ENCODE measurements at places on chromosomes 1 and 21.

DNA sequence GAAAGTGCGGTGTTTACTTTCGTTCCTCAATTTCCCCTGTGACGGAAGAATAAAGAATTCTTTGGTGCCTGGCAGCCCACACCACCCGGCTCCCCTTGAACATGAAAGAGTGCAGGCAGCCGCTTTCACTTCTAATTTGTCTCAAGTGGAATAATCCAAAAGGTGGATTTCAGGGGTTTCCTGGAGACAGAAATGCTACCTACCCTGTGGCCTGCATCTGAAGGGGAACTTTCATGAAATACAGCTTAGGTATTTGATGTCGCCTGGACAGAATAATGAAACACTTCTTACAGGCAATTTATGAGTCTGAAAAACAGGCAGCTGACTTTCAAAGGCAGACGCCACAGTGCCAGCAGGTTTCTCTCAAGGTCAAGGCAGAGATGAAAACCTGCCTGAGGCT, 169.5 kb upstream of the USP24 start:
- peak; percentile 26 for DNase-seq

GRCh38 chr21:45259206-45259840, 28.4 kb downstream of the POFUT2 start:
- no peak for DNase-seq

- DNase-seq = no peak
These were observed 21.0 kb upstream of the MOB3C start for GRCh38 chr1:46637444-46638083.

DNA sequence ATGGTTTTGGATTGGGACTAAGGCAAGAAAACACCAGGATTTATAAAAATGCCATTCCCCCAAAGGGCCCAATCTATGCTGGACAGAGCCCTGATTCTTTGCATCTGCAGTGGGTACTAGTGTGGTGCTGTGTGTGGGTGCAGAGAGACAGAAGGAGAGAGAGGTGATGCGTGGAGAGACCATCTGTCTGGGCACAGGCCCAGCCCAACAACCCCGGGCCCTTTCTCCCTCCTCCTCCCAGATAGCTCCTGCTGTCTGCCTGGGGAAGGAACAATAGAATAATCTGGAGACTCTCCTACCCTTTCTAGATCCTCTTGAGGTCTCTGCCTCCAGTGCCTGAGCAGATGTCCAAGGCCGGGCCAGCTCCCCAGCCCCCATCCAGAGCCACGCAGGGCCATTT, 15.1 kb downstream of the KIAA1614 start:
- DNase-seq = no peak

DNA sequence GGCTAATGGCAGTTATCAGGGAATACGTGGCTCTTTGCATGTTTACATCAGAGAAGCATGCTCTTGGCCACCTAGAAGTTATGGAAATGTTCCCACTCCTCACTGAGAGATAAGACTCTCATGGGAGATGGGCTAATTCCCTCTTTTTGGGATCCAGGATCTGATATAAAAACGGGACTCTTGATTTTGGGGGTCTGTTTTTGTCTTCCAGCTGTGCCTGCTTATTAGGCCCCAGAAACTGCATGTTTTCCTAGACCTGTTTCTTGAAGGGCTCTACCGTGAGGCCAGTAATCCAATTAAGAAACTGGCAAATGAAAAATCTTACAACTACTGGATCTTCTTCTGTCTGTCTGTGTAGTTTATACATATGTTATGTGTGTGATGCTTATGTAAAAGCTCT, 47.0 kb upstream of the PTCH2 start:
- DNase-seq = no peak

GRCh38 chr1:92705446-92705845, 79.5 kb downstream of the EVI5 start:
- no peak for DNase-seq

- no peak for DNase-seq
These were observed 107.1 kb downstream of the TLR5 start for GRCh38 chr1:223035724-223036478.

DNA sequence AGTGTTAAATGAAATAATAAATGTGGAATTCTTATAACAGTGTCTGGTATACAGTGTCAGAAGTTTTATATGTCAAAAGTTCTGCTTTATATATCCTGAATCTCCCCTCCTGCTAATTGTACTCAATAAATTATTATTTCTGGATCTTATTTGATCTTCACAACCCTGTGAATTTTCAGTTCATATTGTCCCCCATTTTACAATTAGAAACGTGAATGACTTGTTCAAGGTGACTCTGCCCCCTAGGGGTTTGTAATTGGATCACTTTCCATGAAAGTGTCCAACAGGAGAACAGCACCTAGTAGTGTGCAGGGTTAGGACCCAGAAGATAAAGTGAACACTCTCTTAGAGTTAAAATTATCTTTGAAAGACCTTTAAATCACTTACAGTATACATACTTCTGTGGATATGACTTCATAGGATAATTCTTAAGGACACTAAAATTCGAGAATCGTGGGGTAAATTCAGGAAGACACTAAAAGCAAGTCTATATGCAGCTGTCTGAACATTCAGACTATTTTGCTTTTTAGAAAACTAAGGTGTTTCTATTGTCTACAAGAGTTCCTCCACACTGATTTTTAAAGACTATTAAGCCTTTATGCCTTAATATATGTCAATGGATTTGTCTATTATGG, 4.5 kb upstream of the DDR2 start:
- peak; percentile 29 for DNase-seq

DNA sequence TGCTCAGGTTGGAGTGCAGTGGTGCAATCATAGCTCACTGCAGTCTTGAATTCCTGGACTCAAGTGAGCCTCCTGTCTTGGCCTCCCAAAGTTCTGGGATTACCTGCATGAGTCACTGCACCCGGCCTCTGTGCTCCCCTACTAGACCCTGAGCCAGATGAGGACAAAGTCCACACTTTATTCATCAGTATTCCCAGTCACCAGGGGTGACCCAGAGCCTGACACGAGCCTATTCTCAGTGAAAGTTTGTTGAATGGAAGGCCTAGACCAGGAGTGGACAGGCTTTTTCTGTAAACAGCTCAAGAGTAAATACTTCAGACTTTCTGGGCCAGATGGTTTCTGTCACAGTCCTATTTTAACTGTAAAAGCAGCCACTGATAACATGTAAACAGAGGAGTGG, 68.2 kb downstream of the MAB21L3 start:
- DNase-seq = no peak

DNA sequence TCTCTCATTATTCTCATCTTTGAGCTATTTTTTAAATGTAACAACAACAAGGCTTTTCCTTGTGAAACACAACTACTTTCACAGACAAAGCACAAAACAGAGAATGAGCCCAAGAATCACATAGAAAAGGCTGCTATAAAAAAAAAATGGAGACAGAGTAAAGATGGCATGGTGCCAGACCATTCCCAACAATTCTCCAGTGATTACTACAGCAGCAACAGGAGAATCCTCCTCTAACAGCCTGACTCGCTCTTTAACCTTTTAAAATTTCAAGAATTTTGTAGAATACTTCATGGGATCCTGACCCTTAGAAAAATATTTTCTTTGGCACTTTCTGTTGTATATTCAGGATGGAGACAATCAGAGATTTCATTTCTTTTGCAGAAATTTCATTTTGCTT, 3.8 kb upstream of the BCAS2 start:
- no peak for DNase-seq

GRCh38 chr1:155320661-155321617, at the start of gene RUSC1:
Gene RUSC1 (plus strand): TSS chr1:155320894. CDS start chr1:155321774, 880 bp downstream.
- no peak for DNase-seq

DNA sequence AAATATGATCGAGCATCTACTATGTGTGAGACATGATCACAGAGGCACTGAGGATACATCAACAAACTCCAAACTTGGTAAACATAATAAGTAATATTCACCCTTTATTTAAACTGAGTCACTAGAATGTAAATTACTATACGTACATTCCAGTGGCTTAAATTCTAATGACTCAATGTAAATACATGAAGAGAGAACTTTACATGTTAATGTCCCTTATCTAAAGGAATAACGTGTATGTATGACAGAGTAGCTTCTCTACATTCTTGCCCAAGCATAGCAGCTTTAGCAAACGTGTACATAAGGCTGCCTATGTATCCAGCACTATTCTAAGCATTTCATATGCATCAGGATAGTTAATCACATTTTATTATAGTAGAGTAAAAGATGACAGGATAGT, 111.8 kb upstream of the CYYR1 start:
- DNase-seq = no peak

- DNase-seq = peak; percentile 70
These were observed 2.5 kb upstream of the DENND2D start for GRCh38 chr1:111202707-111203623.

DNA sequence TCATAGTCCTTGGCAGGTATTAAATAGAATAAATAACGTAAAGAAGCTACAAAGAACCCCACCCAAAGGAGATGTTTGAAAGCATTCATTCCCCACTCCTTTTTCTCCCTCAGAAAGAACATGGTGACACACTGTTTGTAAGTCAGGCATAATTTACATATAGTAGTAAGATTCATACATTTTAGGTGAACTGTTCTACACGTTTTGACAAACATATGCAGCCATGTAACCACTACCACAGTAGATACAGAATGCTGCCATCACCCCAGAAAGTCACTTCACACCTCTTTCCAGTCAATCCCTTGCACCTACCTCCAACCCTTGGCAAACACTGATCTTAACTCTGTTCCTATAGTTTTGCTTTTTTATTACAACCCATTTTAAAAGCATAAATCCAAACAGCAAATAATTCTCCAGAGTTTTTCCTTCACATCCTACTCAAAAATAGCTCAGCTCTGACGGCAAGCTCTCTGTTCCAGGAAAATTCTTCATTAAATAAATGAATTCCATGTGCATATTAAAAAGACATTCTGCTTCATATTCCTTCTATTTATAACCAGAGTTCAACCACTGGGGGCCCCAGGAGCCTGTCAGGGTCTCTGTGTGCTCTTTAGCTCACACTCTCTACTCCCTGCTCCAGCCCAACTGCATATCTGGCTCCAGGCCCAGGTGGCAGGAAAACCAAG, 258.8 kb downstream of the PLPP3 start:
- no peak for DNase-seq

- DNase-seq = no peak
These were observed 34.4 kb downstream of the ADCY10 start for GRCh38 chr1:167879508-167879907.

DNA sequence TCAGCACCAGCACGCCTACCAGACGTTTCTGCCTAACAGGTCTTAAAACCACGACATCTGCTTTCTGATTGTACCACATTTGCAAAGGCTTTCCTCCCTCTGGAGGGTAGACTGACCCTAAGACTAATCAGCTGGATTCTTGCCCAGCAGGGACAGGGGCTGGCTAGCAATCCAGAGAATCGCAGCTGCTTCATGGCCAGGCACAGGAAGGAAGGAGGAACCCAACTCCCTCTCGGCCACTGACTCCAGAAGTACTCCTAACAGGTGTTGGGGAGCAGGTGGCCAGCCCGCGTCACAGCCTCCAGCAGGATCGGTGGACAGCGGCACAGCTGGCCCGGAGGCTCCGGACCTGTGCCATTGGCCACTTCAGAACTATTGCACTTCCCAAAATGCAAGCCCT, 180.8 kb downstream of the NPHP4 start:
- DNase-seq = no peak

- DNase-seq = no peak
These were observed 1414.3 kb upstream of the B3GALT2 start for GRCh38 chr1:194600716-194601115.

GRCh38 chr1:8663915-8664329, 153.5 kb downstream of the RERE start:
- peak; percentile 52 for DNase-seq

DNA sequence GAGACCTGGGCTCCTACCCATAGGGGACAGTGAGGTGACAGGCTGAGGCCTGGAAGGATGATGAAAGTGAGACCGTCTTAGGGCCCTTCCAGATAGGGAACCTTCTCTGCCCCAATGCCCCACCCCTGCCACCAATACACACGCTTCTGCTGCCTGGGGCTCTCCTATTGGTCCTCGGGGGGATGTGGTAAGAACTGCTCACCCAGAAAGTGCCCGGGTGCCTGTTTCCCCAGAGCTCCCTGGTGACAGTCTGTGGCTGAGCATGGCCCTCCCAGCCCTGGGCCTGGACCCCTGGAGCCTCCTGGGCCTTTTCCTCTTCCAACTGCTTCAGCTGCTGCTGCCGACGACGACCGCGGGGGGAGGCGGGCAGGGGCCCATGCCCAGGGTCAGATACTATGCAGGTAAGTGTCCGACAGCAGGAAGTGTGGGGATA, 948 bp downstream of the SEMA4A start:
- DNase-seq = no peak

DNA sequence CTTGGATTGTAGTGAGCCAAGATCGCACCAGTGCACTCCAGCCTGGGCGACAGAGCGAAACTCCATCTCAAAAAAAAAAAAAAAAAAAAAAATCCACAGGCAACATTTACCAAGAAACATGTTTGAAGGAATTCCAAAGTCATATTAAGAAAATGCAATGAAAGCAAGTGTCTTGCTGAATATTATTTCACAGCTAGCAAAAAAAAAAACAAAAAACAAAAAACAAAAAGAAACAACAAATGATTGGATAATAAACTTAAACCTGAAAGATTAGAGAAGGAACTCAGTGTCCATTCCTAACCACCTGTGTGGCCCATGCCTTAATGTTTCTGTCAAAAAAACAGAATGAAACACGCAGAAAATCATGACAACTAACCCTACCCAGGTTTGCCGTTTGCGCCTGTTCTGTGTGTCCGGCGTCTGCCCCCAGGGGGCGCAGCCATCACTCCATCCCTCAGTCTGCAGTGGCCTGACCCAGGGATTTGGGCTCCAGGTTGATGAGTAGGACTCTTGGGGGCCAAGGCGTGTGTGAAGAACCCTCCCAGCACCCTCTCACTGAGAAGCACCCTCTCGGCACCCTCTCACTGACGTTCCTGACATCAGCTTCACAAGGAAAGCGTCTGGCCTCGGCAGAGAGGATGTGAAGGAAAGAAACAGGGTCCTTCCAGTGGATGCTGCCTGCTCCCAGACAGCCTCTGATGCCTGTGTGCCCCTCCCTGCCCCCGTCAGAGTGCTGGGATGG, 19.2 kb upstream of the PTTG1IP start:
- DNase-seq = no peak

- no peak for DNase-seq
These were observed 308.1 kb downstream of the GPATCH2 start for GRCh38 chr1:217322834-217323233.

GRCh38 chr1:119595606-119596005, 52.5 kb downstream of the ZNF697 start:
- DNase-seq = no peak

DNA sequence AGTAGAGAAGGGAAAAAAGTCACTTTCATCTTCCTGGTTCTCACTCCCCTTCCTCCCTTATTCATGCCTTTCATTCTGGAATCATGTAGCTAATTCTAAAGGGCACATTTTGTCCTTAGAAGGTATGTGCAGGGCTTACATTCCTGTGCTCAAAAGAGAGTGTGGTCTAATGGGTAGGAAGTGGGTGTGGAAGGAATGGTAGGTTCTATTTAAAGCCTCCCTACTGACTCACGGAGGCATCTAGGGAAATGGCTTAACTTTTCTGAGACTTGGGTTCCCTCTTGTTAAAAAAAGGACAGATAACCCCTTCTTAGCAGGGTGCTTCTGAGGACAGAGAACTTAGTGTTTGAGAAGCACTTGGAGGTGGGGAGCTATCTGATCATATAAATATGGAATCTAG, 249.3 kb upstream of the DUSP10 start:
- DNase-seq = peak; percentile 55

- peak; percentile 36 for DNase-seq
These were observed 507.1 kb upstream of the ZRANB2 start for GRCh38 chr1:71587961-71588360.
